ENCODE measurements at places on chromosomes 7 and 10. TPM values are rescaled to one million over a fixed set of nuclear protein-coding genes. Genes with fewer than 3 reads are reported as not detected.

The TMEM196 gene
- not detected for total RNA-seq

The BRAF gene
- total RNA-seq, result 54.7 TPM

DNA sequence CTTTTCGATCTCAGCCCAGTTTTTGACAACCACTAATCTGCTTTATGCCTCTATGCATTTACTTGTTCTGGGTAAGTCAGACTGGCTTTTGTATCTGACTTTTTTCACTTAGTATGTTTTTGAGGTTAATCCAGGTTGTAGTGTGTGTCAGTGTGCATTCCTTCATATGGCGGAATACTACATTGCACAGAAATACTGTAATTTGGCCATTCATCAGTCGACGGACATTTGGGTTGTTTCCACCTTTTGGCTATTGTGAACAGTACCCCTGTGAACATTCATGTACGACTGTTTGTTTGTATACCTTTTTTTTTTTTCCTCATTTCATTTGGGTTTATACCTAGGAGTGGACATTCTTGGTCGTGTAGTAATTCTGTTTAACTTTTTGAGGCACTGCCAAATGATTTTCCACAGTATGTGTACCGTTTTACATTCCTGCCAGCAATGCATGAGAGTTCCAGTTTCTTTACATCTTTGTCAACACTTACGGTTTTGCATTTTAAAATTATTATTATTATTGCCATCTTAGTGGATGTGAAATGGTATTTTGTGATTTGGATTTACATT, 57.4 kb downstream of the MKLN1 start:
- DNase-seq, result no peak

- no peak for DNase-seq
These were observed 57.1 kb downstream of the AOC1 start for GRCh38 chr7:150909200-150909995.

DNA sequence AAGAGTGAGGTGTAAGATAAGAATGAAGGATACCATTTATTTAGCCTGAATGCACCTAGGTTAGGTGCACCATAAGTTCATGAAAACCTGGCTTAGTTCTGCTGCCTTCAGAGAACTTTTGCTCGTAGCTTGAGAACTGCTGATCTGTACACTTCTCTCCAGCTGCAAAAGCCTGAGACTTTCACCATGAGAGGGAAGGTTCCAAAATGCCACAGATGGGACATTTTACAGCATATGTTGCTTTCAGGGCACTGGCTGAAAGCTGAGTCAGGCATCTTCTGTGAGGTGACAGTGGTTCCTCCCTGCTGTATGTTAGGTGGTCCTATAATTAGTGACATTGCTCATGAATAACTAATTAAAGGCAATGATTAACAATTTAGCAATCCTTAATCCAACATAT, 298.3 kb downstream of the GALNT17 start:
- no peak for DNase-seq

Data from sciatic nerve (tissue), 2 donors.